Eye (tissue), 1 donor: ENCODE measurements at places on chromosomes 13 and 19.

DNA sequence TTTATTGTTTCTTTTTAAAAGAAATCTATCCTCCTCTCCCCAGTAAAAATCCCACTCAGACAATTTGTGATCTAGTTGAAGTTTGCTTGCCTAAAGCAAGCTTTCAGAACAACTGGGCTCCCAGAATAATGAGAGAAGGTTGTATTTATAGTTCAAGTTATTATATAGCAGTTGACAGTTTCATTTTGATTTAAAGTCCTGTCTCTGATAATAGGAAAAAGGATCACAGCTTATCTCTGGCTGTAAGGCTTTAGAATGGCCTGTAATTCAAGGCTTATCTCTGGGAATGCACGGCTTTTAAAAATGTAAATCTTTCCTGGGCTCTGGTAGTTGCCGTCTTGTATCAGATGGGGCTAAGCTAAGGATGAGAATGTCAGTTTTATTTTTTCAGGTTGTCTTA, 123.3 kb upstream of the TMTC4 start:
- DNase-seq: no peak

- DNase-seq: peak; percentile 99
Observed at GRCh38 chr19:1848399-1849131, at the start of gene REXO1. Gene REXO1, minus strand, starts transcription at chr19:1848483. Its CDS starts 125 bp downstream, at chr19:1848358.

- DNase-seq: no peak
Observed at GRCh38 chr19:47679251-47679900, 33.8 kb upstream of the EHD2 start.

GRCh38 chr13:109516186-109516585, 270.2 kb downstream of the IRS2 start:
- DNase-seq: no peak

DNA sequence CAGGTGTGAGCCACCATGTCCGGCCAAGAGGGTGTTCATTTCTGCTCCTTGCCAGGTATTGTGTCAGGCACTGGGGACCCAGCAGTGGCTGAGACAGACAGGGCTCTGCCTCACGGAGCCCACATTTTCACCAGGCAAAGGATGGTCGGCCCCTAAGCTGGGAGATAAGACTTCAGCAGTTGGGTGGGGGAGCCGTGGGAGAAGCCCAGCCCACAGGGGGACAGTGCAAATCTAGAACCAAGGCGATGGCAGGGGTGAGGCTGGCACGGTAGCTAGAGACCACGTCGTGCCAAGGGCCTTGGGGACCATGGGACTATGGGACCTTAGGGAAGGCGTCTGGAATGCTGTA, 8.3 kb downstream of the LSR start:
- no peak for DNase-seq
